ENCODE measurements at places on chromosomes 7 and 10.

DNA sequence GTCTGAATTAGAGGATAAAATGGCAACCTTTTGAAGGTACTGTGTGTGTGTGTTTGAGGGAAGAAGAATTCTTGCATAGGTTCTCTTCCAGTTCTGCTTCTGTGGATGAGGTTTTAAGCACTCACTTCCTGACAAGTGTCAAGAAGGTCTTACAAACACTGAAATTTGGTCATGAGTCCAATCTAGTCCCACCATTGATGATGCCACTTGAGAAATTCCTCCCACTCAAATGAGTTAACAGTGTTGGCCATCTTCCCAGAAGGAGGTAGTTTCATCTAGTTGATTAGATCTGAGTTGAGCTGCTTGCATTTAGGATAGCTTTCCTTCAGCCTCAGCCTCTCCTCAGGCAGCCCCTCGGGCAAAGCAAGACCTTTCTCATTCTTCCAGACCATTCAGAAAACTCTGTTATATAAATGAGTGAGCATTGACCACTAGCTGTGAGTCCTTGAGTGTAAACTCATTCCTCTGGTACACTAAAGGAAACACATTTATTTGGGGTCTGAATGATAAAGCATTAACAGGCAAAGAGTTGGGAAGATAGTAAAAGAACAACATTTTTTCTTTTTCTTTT is 189.5 kb downstream of the TRIL start:
- DNase-seq, result no peak

GRCh38 chr7:76269895-76270294 is 32.6 kb upstream of the HSPB1 start:
- no peak for DNase-seq

- DNase-seq, result no peak
Measured at GRCh38 chr10:96863922-96864543, 31.9 kb downstream of the LCOR start.

DNA sequence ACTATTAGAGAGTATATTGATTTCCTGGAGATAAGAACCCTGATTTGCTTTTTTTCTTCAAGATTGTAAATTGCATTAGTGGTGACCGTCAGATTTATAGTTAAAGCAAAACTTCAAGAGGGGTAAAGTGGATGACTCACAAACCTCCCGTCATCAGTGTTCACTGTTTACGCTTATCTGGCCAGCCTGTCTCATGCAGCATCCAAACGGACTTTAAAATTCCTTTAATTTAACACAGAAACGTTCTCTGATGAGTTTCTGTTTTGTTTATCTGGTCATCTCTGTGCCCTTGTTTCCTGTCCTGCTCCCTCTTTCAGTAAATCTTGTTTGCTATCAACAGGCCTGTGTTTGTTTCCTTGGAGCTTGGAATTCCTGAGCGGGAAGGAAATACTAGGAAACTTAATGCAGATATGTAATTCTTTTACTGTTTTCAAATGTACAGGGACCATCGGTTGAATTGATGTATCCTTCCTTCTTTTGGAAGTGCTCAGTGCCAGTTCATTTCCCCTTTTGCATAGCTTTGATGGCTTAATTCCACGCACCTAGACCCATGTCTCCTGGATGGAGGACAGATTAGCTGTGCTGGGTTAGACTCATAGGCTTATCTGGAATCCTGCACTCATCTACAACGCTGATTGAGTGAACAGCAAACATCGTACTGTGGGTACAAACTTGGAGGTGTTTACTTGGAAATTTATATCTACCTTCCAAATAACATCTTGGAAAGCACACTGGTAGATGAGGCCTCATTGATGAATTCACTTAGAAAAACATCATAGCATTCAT is 21.3 kb downstream of the PTPRE start:
- no peak for DNase-seq

- no peak for DNase-seq
Measured at GRCh38 chr7:14377646-14378266, 388.3 kb upstream of the ETV1 start.

DNA sequence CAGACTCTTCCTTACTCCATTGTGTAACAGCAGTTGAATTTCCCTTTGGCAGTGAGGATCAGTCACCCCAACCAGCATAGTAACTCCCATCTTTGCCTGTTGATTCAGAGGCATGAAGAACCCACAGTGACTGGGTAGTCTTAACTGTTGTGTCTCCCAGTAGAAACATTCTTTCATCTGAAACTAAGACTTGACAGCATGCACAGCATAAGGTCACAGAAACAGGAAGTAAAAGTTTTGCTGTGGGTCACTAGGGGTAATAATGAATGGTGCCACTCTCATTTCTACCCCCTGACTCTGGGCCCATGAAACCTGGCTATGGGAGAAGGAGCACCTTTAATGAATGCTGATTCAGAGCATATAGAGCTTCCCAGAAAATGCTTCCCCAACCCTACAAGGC is 8.3 kb upstream of the FRMPD2 start:
- no peak for DNase-seq

DNA sequence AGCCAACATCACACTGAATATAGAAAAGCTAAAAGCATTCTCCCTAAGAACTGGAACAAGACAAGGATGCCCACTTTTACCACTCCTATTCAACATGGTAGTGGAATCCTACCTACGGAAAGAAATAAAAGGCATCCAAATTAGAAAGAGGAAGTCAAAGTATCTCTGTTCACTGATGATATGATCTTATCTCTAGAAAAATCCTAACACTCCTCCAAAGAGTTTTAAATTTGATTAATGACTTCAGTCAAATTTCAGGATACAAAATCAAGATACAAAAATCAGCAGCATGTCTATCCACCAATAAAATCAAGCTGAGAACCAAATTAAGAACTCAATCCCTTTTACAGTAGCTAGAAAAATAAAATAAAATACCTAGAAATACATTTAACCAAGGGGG is 35.3 kb upstream of the TNKS2 start:
- no peak for DNase-seq

DNA sequence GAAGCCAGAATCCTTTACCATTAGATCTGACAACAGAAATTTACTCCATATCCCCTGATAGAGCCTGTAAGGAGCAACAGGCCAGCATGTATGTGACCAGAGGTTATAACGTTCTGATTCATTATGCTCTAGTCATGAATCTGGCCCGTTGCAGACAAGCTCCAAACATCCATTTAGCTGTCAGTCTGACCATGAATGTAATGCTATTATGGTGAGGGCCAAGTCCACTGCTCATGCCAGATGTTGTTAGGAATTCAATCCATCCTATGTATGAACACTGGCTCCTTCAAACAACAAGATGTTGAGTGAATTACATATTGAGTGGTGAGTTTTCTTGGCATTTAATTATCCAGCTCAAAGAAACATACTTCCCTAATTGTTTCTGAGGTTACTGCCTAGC is 610.1 kb upstream of the ANKRD30A start:
- no peak for DNase-seq

DNA sequence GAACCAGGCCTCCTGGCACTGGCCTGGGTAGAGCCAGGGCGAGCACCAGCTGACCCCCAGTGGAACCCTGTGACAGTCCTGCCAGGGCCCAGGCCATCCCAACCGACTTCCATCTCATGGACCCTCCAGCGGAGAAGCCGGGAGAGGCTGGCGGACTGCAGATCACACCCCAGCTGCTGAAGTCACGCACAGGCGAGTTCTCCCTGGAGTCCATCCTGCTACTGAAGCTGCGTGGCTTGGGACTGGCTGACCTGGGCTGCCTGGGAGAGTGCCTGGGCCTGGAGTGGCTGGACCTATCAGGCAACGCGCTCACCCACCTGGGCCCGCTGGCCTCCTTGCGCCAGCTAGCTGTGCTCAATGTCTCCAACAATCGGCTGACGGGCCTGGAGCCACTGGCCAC is 4.7 kb downstream of the RARRES2 start:
- DNase-seq, result no peak

DNA sequence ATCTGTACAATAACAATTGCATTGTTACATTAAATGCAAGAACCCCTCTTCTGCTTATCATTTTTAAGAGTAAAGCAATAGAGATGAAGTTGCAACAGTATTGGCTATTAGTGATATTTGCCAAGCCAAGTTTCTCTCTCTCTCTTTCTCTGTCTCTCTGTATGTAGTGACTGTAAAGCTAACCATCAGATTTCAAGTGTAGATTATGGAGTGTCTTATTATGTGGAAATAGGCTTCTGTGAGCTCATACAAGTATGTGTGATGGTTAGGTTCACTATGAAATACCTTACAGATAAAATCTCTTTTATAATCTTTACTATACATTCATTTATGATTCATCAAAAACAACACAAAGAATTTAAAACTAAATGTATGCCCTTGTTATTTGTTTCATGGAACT is 28.6 kb upstream of the NRP1 start:
- no peak for DNase-seq

GRCh38 chr10:7686351-7687171 is 16.6 kb upstream of the ITIH2 start:
- DNase-seq, result no peak

DNA sequence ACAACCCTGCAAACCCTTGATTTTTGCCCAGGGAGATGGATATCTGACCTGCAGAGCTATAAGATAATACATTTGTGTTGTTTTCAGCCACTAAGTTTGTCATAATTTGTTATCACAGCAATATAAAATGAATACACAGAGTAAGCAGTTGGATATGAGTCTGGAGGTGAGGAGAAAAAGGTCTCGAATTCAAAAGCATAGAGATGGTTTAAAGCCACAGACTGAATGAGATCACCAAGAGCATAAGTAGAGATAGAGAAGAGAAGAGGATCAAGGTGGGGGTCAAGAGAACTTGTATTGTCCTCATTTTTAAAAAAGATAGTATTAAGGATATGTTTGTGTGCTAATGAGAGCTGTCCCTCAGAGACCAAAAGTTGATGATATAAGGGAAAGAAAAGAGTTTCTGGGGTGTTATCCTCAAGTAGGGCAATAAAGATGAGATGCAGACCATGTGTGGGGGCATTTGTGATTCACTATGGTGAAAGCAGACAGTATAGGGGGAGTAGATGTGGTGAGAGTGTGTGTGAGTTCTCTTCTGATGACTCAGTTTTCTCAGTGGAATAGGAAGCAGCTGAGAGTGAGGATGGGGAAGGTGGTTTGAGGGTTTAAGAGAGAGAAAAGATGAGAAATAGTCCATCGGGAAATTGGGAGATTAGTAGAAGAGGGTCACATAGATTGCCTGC is 25.8 kb upstream of the PCGF5 start:
- DNase-seq, result no peak

GRCh38 chr10:5813091-5813340 is 218 bp downstream of the GDI2 start:
- no peak for DNase-seq

- DNase-seq, result no peak
Measured at GRCh38 chr10:122152544-122152943, 118.6 kb upstream of the BTBD16 start.

GRCh38 chr7:105003275-105003674 is 10.7 kb upstream of the KMT2E start:
- DNase-seq, result no peak

GRCh38 chr10:93745408-93746065 is 12.2 kb upstream of the LGI1 start:
- no peak for DNase-seq

GRCh38 chr10:133465191-133465949 is 11.6 kb downstream of the SCART1 start:
- no peak for DNase-seq

DNA sequence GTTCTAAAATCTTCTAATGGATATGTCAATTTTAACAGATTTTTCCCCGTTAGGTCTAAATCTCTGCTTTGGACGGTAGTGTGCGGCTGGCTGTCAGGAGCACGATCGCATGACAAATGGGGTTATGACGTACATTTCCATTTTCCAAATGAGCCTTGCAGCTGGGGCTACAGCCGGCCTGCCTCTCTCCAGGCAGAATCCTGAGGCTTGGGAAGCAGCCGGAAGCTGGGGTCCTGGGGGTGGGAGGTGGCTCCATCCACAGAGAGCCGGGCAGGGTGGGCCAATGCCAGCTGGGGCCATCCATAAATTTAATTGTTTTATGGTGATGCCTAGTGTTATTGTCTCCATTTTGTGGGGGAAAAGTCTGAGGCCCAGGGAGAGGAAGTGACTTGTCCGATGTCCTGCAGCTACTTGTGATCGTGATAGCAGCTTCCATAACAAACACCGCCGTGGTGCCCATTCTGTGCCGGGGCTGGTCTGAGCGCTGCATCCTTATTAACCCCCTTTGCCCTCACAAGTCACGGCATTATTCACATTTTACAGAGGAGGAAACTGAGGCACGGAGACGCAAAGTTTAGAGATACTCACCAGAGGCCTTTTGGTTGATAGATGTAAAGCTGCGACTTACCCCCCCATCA is 53.0 kb upstream of the EBF3 start:
- no peak for DNase-seq

GRCh38 chr10:50909334-50910014 is 24.0 kb upstream of the A1CF start:
- no peak for DNase-seq

DNA sequence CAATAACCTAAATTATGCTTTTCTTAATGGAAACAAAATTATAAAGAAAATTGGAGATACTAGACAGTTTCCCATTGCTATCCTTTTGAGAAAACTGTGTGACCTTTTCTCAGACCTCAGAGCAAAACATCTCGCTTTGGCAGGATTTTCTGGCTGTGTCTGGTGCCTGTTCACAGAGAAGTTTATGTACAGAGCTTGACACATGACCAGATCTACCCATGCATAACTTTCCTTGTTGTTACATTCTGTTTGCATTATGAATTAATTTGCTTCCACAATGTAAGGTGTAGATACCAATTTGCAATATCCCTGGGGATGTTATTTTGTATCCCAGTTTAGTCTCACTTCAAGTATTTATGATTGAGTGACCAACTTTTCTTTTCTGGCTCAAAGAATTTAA is 565.0 kb downstream of the XPNPEP1 start:
- no peak for DNase-seq

GRCh38 chr7:43038254-43038653 is 74.2 kb upstream of the HECW1 start:
- no peak for DNase-seq

GRCh38 chr10:119871881-119872609 is 598 bp downstream of the MCMBP start:
- peak; percentile 53 for DNase-seq

GRCh38 chr10:5563991-5564536 is 39.3 kb downstream of the CALML3 start:
- no peak for DNase-seq

GRCh38 chr7:131352032-131352431 is 24.4 kb downstream of the MKLN1 start:
- DNase-seq, result no peak

DNA sequence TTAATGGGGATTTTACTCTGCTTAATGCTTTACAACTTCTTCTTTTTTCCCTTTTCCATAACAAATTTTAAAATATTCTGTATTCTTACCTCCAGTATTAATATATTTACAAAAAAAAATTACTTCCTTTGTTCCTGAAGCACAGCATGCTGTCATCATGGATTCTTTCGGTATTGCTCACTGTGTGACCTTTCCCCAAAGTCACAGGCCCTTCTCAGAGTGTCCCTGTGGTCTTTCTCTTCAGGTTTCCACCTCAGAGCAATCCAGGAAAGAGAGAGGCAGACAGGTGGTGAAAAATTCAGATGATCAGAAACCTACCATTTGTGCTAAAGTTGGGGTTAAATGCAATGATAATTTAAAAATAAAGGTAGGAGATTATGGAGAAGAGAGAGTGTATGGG is 13.0 kb downstream of the AOAH start:
- no peak for DNase-seq

GRCh38 chr10:24483701-24484100 is 240.0 kb downstream of the ARHGAP21 start:
- DNase-seq, result no peak

All from T-helper 1 cell (primary cell).